ENCODE measurements at places on chromosomes 2 and 18.

DNA sequence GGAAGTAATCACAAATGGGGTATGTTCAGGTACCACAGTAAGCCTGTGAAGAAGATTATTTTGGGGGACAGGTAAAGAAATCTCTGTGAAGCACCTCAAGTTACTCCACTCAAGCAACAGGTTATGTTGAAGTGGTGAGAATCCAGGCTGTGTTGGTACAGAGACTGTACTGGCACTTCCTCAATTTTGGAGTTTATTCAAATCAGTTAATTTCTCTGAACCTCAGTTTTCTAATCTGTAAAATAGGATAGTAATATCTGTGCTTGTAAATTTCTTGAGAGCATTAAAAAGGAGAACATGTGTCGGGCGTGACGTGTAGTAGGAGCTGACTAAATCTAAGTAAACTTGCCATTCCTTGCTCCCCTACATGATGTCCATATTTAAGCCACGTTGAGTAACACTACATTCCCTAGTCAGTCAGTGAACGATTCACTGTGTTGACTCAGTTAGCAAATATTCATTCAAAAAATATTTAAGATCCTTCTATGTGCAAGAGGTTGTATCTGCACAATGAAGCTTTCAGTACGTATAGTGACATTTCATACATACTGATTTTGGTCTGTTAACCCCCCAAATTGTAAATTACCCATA is 504.2 kb downstream of the ZEB2 start:
- no peak for DNase-seq

- no peak for DNase-seq
Measured at GRCh38 chr2:153299809-153300208, 178.8 kb downstream of the RPRM start.

- DNase-seq, result no peak
Measured at GRCh38 chr2:236117401-236117800, 50.8 kb downstream of the GBX2 start.

DNA sequence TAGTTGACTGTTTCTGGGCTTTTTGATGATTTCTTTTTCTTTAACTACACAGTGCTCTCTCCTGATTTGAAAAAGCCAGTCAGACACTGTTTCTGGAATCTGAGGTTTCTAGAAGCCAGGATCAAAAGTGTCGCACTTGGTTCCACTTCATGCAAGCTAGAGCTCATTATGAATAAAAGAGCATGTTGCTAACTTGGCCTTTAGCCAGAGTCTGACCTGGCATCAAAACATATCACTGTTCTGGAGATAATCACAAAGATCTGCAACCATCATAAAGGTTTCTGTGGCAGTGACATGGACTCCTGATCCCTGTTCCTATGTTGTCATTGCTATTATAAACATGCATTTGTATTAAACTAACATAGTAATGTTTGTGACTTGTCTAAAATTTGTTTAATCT is 76.1 kb upstream of the MAPRE2 start:
- no peak for DNase-seq

DNA sequence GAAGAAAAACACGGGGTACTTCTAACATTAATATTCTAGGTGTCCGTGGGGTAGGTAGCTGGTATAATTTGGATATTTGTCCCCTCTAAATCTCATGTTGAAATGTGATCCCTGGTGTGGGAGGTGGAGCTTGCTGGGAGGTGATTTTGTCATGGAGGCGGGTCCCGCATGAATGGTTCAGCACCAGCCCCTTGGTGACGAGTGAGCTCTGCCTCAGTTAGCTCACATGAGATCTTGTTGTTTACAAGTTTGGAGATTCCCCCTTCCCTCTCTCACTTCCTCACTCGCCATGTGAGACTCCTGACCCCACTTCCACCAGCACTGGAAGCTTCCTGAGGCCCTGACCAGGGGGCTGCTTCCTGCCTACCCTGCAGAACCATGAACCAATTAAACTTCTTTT is 35.4 kb upstream of the DNER start:
- DNase-seq, result no peak
